Stromal cell of bone marrow (primary cell): ENCODE measurements at places on chromosomes 5 and 9.

GRCh38 chr5:165139721-165140120, 1634.3 kb downstream of the MAT2B start:
- no peak for DNase-seq

DNA sequence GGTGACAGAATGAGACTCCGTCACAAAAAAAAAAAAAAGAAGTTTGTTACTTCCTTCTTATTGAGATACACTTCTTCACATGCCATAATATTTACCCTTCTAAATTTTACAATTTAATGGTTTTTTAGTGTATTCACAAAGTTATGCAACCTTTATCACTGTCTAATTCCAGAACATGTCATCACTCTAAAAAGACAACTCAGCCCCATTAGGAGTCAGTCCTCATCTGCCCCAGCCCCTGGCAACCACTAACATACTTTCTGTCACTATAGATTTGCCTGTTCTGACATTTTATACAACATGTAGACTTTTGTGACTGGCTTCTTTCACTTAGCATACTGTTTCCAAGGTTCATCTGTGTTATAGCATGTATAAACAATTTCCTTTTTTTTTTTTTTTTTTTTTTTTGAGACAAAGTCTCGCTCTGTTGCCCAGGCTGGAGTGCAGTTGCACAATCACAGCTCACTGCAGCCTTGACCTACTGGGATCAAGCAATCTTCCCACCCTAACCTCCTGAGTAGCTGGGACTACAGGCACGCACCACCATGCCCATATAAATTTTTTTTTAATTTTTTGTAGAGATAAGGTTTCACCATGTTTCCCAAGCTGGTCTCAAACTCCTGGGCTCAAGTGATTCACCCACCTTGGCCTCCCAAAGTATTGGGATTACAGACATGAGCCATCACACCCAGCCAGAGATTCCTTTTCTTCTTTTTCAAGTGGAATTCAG, 18.0 kb downstream of the AQP3 start:
- DNase-seq: no peak

DNA sequence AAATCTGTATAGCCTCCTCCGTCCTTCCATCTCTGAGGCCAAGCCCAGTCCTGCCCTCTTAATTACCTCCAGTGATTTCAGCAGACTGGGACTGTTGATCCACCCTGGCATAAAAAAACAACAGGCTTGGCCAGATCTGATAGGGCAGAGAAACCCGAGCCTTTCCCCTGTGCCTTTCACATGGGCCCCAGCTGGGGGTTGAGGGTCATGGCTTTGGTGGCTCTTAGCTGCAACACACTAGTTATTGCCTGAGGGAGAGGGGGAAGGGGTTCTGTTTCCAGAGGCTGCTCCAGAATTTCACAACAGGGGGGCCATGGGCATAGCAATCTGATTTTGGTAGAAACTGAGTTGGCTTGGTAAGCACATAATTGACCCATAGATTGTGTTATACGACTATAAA, 21.2 kb upstream of the PANK3 start:
- DNase-seq: no peak

- DNase-seq: no peak
Observed at GRCh38 chr9:33043671-33044070, 18.6 kb downstream of the DNAJA1 start.

GRCh38 chr9:100011062-100011681, 87.6 kb downstream of the ERP44 start:
- no peak for DNase-seq

GRCh38 chr5:134247428-134248224, 21.8 kb upstream of the PPP2CA start:
- peak; percentile 80 for DNase-seq

DNA sequence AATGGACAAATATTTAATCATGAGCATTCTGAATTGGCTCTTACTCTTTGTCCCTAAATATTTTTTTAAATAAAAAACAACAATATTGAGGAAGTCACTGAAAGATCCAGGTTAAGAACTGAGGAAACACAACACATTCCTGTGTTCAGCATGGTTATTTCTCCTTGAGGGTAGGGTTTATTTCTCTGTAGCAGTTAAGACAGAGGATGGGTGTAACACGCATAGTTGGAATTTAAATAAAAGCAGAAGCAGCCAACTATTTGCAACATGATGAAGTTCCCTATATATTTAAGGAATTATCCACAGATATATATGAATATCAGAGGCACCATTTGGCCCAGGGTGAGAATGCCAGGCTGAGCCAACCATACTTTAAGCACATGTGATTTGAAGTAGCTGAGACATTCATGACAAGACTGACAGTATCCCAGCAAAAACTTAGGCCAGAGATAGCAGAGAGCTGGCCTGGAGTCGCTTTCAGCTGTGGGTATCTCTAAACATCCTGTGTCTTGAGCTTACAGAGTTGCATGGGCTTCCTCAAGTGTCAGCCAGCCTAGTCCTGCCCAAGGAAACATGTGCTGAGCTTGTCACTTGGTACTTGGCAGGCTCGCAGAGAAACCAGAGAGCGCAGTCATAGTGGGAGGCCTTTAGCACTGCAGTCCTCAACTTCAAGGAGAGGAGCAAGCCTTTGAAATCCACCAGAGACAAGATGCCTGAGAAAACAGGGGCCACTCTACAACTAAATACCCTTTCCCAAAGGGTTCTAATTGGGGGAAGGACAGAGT, 43.6 kb downstream of the SEMA5A start:
- no peak for DNase-seq

DNA sequence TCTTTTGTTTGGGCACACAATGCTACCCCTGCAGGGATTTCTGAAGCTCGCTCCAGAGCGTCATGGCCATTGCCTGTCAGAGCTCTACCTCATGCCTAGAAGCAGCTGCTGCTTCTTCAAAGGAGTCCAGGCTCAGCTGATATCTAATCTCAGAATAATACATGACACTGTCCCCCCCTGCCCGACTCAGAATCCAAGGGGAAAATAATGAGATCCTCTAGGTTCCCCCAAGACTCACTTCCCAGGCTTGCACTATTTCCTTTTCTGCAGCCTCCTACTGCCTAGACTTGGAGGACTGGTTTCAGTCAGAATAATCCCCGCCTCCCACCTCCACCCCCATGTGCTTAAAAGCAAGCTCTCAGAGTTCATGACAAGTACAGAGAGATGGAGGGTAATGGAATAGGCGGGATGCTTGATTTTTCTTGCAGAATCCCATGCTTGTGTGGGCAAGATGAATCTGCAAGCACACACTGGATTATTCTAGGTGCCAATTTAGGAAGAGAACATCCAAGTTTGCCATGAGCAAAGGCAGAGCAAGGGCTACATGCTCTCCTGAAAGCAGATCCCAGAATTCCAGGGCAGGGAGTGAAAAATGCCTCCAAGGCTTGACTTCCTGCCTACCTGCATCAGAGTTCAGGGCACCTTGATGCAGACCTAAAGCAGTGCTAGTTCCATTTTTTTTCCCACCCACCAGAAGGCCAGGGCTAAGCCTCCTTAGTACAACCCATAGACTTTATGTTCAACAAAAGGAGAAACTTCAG, 97.4 kb upstream of the IFNK start:
- no peak for DNase-seq

DNA sequence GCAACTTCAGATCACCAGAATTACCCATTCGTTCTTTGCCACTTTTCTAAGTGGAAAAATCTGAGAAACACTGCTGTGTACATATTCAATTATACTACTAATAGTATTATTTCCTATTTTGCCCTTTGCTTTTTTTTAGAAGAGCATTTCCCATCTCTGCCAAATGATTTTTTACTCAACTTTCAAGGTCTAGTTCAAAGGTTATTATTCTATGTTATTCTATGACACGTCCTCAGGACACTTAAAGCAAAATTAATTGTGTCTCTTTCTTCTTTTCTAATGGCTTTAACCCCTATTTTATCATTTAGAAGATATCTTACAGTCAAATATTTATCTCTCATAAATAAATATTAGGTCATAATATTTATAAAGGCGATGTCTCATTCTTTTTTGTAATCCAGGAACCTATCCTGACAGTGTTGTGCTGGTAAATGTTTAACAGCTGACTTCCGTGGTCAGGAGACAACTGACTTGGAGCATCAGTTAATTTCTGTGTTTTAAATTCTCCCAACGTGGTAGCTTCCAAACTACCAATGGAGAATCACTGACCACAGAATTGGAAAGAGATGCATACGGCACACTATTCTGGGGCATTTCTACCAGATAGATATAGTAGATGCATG, 375.2 kb downstream of the ARRDC3 start:
- DNase-seq: no peak

- no peak for DNase-seq
Observed at GRCh38 chr5:160760008-160760407, 92.0 kb downstream of the ATP10B start.

DNA sequence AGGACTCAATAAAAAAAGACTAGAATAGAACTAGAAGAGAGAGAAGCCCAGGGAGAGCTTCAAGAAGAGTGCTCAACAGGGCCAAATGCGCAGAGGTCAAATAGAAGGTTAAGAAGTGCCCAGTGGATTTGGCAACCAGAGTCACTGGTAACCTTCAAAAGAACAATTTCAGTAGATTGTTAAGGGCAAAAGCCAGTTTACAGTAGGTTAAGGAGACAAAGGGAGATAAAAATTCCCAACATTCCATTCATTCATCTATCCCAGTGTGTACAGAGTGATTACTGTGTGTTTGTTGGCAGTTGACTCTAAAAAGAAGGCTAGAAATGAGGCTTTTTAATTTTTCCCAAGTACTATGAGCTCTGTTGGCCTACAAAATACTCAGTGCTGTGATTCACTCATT, 69.4 kb downstream of the RIGI start:
- DNase-seq: no peak

DNA sequence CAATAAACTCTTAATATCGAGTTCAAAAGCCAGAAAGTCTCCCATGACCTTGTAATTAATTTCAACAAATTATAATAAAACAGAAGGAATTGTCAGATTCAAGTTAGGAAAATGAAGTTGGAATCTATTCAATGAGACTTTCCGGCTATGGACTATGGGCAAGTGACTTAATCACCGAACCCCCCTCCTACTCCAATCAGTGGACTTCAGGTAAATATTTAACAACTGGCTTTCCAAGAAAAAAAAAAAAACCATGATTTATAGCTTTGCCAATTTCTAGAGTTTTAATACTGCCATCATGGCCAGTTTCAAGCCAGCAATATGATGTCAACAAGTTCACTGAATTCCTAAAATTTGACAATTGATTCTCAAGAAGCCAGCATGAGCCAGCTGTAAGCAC, 4.5 kb downstream of the SLC45A2 start:
- no peak for DNase-seq

- DNase-seq: peak; percentile 84
Observed at GRCh38 chr5:149172261-149172660, 31.0 kb downstream of the ABLIM3 start.

- no peak for DNase-seq
Observed at GRCh38 chr5:68122439-68123328, 92.9 kb upstream of the PIK3R1 start.

- no peak for DNase-seq
Observed at GRCh38 chr5:16856531-16856930, 79.6 kb downstream of the MYO10 start.

DNA sequence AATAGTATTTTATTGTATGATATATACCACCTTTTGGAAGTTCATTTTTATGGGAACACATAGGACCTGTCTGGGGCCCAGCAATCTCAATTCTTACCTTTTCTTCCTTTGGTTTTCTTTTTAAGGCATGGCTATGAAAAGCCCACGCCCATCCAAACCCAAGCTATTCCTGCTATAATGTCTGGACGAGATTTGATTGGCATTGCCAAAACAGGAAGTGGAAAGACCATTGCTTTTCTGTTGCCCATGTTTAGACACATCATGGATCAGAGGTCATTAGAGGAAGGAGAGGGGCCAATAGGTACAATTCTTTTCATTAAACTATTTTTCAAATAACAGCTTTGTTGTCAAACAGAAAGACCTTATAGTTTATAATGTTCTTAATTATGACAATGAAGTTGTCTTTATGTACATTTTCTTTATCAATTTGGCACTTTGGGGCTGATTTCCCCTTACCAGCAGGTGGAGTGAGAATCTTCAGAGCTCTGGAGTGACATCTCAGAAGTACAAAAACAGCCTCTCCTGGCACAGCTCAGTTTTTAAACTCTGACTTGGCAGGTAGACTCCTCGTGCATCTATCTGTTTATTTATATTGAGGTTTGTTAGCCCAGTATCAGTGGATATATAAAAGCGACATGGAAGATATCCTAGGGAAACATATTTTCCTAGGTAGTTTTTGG, 25.8 kb downstream of the DDX46 start:
- DNase-seq: no peak

DNA sequence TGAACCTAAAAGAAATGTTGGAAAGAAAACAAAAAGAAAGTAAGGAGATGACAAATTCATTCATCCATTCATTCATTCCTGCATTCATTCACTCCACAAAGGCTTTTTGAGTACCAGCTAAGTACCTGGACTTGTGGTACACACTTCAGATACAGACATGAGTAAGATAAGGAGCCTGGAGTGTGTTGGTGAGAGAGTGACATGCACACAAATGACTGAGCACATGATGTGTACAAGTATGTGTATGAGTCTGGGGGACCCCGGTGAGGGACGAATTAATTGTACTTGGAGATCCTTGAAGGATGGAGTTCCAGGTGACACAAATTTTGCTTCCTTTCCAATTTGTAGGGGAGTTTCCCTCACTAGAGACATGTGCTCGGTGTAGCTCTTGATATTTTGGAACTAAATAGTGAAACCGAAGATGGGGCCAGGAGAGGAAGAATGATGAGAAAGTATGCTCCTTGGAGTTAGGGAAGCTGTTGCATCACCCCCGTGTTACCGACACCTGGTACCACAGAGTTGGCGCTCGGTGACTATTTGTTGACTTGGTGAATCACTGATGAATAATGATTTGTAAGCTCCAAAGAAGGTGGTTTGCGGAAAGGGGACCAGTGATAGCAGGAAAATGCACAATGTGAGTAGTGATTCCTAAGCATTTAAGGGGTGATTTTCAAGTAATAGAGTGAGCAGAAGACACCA, 509.8 kb downstream of the CCDC171 start:
- peak; percentile 31 for DNase-seq

DNA sequence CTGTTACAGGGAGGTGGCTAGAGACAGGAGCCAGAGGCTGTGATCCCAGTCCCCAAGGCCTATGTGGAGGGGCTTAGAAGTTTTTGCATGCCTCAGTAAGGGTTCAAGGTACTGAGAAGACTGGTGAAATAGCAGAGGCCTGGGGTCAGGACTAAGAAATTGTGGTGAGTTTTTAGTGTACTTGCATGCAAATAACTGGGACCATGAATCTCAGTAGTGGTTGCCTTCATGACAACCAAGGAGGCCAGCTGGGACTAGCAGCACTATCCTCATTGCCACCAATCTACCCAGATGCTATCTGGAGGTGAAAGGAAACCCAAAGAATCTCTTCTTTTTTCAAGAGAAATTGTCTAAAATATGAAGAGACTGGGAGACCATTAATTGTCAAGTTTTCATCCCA, 395.1 kb downstream of the CETN3 start:
- no peak for DNase-seq
